ENCODE measurements at places on chromosomes 12 and 14.

- no peak for DNase-seq
These were observed 46.7 kb downstream of the MSRB3 start for GRCh38 chr12:65325183-65325582.

DNA sequence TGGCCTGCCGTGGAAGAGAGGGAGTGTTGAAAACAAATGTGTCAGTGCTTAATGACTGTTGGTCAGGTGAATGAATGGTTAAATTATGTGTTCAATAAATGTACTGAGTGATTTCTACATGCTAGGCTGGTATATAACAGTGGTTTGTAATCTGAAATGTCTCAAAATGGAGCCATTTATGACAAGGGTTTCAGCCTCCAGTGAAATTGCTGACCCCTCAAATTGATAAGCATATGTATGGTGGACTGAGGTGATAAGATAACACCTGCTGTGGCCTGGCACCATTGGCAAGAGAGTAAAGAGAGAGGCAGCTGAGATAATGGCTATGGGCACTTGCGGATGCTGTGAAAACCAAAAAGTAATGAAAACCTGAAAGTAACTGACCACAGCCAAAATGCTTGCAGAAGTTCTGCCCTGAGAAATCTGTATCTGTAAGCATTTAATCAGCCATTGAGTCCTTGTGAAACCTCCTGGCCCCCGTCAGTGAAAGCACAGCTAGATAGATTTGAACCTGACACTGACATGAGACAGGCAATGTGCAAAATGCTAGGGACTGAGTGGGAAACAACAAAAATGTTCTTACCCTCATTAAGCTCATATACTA, 1.4 kb upstream of the BCAT1 start:
- DNase-seq = no peak

DNA sequence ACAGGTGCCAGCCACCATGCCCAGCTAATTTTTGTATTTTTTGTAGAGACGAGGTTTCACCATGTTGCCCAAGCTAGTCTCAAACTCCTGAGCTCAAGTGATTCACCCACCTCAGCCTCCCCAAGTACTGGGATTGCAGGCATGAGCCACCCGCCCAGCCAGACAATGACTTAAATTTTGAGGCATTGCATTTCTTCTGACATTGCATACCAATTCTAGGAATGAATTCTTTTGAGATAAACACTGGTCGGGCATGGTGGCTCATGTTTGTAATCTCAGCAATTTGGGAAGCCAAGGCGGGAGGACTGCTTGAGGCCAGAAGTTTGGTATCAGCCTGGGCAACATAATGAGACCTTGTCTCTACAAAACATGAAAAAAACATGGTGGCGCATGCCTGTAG, 2.5 kb upstream of the CELA1 start:
- DNase-seq = no peak

DNA sequence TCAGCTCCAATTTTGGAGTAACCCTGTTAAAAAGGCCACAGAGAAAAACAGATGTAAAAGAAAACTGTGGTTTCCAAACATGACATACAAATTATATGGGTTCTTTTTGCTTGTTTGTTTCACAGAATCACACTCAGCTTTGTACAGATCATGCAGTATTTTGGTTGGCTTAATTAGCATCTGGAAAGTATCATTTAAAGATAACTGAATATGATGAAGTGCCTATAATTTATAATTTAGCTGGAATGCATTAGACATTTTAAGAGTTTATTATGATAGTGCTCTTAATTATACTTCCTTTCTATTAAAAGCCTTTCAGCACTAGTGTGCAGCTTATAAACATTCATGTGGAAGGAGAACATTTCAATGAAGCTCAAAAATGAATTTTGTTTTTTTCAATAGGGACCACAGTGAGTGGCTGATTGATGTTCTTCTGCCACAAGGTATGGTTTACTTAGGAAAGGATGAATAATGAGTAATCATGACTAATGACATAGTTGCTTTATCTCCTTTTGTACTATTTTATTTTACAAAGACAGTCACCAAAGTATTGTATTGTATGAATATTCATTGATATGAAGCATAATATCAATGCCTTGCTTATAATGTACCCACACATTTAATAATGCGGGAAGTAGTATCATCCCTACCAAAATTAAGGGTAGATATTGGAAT, 98.3 kb downstream of the UNC79 start:
- no peak for DNase-seq

DNA sequence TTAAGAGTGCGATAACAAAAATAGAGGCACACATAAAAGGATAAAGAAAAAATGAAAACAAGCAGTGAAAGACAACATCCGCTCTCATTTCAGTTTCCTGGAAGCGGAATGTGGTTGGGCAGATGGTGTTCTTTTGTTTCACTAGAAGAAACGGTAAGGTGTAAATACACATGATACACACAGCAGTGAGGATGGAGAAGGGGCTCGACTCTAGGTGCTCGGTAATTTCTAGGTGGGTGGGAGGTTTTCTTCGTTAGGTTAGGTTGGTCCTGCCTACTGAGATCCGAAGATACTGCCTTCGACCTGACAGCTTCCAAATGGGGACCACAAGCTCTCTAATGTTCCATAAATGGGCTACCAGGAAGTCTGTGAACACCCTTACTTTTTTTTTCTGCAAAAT, 1082.5 kb downstream of the BCL11B start:
- no peak for DNase-seq

DNA sequence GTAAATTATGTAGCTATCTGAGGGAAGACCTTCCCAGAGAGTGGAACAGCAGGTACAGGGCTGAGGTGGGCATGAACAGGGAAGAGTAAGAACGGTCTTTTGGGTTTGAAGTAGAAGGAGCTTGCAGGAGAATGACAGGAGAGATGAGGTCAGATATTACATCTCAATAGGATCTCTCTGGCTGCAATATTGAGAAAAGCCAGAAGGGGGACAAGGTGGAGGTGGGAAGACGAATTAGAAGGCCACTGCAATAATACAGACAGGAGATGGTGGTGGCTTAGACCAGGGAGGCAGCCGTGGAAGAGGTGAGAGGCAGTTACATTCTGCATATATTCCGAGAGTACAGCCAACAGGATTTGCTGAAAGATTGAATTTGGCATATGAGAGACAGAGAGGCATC, 310.2 kb downstream of the APAF1 start:
- no peak for DNase-seq

- DNase-seq = no peak
These were observed 133.5 kb downstream of the FOXN3 start for GRCh38 chr14:89283327-89284060.

GRCh38 chr12:93706824-93707223, 29.6 kb downstream of the CRADD start:
- DNase-seq = no peak

GRCh38 chr12:51265024-51265423, 5.2 kb downstream of the SMAGP start:
- no peak for DNase-seq

DNA sequence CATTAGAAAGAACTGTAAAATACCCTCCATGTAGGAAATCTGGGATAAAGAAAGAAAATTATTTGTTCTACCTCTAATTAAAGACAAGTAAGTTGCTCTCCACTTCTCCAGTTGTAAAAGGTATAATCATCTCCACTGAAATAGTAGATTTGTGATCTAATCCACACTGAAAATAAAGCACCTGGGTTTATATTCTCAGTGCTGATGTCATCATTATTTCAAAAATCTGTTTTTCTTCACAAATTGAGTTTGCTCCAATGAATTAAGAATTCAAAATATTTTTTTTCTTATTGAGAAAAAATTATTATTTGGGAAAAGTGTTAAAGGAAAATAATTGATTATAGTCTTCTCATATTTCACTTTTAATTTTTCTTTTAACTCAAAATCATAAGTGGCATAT, 869.2 kb downstream of the SLC16A7 start:
- DNase-seq = no peak

- no peak for DNase-seq
These were observed 807.8 kb downstream of the AACS start for GRCh38 chr12:125873016-125873415.

- no peak for DNase-seq
These were observed 527.2 kb downstream of the NRXN3 start for GRCh38 chr14:78697341-78697740.

GRCh38 chr12:52245259-52245961, 12.4 kb downstream of the KRT7 start:
- DNase-seq = no peak

DNA sequence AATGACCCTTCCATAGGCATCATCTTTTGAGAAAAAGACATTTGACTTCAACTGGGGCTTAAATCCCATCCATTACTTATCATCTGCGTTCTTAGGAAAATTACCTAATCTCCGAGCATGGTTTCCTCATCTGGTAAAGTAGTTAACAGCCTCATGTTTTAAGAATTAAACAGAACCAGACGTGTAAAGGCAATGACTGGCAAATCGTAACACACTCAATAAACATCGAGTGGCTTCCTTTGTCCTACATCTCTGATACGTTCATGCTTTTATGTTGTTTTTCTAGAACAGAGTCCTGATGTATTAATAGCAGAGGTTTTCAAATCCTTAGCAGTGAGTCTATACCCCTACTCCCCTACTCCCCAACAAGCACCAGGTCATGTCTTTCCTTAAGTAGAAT, 189.7 kb upstream of the RGS6 start:
- DNase-seq = no peak

DNA sequence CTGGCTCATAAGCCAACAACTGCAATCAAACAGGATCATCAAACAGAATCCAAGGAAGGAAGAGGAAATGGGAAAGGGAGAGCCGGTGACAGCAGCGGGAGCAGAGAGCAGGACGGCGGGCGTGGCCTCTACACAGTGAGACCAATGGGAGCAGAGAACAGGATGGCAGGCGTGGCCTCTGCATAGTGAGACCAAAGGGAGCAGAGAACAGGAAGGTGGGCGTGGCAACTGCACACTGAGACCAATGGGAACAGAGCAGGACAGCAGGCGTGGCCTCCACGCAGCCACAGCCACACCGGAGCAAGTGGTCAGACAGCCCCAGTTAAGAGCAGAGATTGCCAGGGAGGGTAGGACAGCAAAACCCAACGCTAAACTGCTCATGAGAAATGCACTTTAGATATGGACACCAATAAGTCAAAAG, 16.4 kb downstream of the LRCOL1 start:
- peak; percentile 91 for DNase-seq

DNA sequence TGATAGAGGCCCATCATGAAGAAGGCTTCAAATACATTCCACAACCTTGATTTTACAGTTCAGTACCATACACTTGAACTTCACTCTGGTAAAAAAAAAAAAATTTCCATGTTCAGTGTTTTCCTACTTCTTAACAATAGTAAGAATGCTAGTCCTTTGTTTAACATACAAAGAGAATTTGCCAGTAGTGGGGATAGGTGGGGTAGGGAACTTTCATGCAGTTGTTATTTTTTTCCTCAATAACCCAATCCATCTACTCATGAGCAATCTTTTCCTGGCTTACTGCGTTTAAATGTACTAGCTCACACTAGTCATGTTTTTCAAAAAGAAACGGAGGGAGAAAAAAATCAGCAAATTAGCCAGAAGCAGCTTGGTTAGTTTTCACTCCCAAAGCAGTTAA, 206.1 kb downstream of the PRKD1 start:
- no peak for DNase-seq

GRCh38 chr12:108611884-108612415, 14.1 kb upstream of the TMEM119 start:
- no peak for DNase-seq

GRCh38 chr14:36313898-36314297, 6.5 kb downstream of the MBIP start:
- DNase-seq = no peak
